NCI-H460 (cell line): ENCODE measurements at places on chromosomes 7 and 10.
A peak's percentile ranks its signal among the peaks of the same experiment; 100 is the strongest.

GRCh38 chr10:4557469-4557868 lies 268.5 kb upstream of the AKR1E2 start:
- no peak for DNase-seq

GRCh38 chr10:105354010-105354409 lies 712.9 kb downstream of the SORCS3 start:
- no peak for DNase-seq

- no peak for DNase-seq
Observed at GRCh38 chr10:75919913-75920312, 488.5 kb downstream of the LRMDA start.

DNA sequence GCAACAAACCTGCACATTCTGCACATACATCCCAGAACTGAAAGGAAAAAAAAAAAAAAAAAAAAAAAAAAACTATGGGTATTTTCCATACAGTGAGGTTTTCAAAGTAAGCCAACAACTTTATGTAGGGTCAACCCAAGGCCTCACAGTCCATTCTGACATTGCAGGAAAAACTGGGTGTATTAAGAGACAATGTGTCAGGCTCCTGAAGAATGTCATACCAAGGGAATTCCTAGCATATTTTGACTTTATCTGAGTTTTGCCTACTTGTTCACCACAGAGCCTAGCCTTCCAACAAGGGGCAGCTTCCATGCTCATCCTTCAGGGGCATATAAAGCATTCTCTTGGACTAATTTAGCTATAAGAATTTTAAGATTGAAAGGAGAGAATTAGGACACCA lies 368.9 kb downstream of the PLXDC2 start:
- DNase-seq = no peak

DNA sequence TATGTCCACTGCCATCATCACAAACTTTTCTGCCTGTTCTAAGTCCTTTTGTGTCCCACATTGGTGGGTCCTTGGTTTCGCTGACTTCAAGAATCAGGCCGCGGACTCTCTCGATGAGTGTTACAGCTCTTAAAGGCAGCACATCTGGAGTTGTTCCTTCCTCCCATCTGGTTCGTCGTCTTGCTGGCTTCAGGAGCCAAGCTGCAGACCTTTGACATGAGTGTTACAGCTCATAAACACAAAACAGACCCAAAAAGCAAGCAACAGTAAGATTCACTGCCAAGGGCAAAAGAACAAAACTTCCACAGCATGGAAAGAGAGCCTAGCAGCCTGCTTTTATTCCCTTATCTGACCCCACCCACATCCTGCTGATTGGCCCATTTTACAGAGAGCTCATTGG lies 30.2 kb downstream of the ASNS start:
- no peak for DNase-seq

DNA sequence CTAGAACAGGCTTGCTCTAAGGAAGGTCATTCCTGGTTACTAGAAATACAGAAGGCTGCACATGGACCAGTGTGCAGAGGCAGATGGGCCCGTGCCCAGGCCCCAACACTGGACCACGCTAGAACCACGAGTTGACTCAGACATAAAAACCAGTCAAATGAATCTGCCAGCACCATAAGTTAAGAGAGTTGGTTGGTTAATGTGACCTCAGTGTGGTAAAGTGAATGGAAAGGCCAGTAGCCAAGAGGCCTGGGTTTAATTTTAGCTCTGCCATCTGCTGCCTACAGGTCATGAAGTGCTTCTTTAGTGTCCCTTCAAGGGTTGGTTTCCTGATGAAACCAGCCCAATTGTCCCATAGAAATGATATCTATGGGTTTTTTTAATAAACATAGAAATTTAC lies 329.6 kb upstream of the NRP1 start:
- no peak for DNase-seq

GRCh38 chr10:101038484-101038883 lies 7.5 kb downstream of the SFXN3 start:
- no peak for DNase-seq

DNA sequence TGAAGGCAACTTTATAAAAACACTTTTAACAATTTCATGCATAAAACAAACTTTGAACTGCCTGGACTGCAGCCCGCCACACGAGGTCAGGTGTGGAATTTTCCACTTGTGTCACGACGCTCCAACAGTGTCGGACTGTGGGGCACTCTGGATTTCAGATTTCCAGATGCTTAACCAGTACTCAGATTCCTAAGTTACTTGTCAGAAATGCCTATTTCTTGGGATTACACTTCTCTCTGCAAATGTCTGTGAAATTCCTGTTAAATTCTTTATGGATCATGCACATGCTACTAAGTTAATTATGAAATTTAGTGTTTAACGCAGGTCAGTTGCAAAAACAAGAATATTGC lies 473 bp upstream of the GPER1 start:
- DNase-seq = peak; percentile 41

DNA sequence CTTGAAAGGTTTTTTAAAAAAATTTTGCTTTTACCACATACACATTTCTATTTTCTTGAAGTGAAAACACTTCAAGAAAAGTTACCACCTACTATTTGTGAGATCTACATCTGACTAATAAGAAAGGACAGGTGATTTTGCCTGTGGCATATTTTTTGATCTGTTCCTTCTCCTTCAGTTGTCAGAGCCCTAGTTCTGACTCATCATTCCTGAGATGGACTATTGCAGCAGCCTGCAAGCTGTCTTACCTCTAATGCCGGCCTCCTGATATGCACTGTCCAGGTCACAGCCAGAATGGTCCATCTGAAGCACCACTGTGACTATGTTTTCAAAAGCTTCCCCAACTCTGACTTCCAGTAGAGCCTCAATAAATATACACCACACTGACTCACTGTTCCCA lies 28.2 kb upstream of the ANK3 start:
- DNase-seq = no peak

DNA sequence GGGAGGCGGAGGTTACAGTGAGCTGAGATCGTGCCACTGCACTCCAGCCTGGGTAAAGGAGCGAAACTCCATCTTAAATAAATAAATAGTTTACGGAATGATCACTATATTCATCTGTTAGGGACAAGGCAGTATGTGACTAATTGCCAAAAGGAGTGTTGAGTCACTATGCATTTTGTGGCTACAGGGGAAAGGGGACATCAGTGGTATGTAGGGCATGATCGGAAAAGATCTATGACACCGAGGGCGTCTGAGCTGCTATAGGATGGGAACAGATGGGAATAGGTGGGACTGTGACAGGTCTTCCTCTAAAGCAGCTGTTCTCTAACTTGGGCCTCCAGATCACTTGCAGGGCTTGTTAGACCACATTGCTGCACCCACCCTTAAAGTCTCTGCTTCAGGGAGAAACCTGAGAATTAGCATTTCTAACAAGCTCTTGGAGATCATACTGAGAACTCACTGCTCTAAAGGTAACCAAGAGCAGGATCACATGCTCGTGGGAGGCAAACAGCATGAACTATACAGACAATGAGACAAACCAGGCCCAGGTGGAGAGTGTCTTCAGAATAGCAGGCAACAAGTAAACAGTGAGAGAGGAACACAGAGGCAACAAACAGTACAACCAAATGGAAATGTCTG lies 65.1 kb upstream of the ITGA8 start:
- DNase-seq = no peak

- no peak for DNase-seq
Observed at GRCh38 chr10:35691522-35692236, 49.6 kb upstream of the FZD8 start.

GRCh38 chr7:90473814-90474213 lies 4.4 kb downstream of the PTTG1IP2 start:
- DNase-seq = peak; percentile 15

DNA sequence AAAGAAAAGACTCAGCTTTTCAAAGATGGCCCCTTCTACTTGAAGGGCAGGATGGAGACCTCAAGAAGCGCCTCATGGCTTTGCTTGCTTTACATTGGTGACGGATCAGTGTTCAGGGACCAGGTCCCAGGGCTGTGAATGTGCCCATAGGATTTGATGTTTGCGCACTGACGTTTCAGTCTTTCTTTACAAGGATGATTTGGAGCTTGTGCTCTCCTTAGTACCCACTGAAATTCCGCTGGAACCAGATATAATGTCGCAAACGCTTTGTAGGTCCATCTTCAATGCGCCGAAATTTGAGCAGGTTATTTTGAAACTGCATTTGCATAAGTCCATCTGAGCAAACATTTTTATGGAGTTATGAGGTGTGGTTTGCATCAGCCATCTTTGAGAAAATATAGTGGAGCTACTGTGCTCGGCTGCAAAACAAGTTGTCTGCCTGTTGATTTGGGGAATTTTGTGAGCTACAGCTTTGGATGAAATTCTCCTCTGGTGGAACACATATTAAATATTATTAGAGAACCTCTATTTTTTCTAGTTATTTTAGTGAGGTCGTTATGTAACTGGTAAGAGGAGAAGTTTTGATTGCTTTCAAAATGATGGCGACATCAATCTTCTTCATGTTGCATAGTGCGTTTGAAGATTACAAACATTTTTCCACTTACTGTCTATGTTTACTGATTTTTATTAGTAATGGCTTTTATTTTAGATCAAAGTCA lies 2.4 kb downstream of the RBM20 start:
- DNase-seq = no peak

DNA sequence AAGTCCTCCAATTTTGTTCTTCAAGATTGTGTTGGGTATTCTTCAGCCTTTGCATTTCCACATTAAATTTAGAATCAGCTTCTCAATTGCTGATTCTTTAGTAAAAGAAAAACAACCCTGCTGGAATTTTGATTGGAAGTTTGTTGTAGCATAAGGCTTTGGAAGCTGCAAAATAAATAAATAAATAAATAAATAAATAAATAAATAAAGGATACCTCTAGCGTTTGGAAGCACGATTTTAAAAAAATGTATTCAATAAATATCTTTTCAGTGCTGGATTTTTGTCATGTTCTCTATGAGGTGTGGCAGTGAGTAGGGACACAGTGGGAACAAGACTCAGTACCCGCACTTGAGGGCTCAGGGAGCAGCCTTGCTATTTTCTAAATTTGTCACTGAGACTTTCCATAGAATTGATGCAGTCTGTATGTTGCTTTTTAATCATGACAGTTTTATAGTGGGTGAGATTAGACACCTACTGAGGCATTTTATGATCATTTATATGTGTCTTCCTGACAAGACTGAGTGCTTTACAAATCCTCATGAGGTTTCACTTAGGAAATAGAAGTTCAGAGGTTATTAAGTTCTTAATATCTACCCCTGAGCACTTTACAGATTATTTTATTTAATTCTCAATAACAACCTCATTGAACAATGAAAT lies 22.3 kb upstream of the COMMD3 start:
- no peak for DNase-seq

DNA sequence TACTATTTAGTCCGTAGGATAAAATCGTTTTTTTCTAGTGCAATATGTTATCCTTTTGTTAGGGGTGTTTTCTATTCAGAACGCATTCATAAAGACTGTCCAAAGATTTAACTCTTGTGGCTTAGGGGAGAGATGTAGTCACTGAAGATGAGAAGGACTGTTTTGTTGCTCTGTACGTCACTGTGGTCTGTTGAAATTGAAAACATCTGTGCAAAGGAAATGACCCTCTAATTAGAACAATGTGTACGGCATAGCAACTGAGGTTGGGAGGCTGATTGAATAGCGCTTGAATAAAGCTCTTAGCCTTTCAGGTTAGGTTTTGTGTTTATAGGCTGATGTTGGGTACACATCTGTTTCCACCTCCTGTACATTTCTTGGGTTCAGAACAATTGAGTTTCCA lies 453.4 kb upstream of the AKR1E2 start:
- DNase-seq = no peak
